SK-N-DZ (cell line): ENCODE measurements at places on chromosomes 2 and 18.

DNA sequence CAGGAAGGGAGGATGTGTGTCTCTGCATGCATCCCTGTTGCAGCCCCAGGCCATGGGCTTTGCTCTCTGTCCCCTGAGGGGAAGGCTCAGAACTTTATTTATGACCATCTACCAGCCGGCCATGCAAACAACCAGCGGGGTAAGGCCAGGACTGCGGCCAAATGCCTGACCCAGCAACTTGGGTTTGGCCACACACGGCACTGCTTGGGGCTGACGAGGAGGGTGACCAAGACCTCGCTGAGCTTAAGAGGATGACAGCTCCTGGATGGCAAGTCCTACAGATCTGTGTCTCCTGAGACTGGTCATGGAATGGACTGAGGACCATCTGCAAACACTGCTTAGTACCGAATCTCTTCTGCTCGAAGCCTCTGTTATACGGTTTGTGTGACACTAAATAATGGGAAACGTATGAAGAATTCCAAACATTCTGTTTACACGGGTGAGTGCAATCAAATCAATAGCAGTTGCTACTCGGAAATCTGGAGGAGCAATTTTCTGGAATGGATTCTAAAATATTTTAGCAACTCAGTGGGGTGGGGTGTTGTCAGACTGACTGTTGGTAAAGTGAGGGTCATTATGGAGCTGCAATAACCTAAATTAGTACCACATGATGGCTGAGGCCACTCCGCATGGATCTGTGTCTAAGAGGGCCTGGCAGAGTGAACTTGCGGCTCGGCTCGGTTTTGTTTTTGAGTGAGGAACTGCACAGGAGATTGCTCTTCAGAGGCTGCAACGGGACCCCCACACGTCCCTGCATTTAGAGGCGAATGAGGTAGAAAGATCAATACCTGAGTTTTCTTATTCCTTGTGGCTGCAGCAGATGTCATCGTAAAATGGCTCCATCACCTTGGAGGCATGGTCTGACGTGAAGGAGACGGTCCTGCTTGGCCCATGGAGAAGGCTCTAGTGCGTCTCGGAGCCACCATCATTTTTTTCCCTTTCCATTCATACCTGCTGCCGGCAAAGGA is 26.6 kb downstream of the TMEM18 start:
- DNase-seq: no peak

DNA sequence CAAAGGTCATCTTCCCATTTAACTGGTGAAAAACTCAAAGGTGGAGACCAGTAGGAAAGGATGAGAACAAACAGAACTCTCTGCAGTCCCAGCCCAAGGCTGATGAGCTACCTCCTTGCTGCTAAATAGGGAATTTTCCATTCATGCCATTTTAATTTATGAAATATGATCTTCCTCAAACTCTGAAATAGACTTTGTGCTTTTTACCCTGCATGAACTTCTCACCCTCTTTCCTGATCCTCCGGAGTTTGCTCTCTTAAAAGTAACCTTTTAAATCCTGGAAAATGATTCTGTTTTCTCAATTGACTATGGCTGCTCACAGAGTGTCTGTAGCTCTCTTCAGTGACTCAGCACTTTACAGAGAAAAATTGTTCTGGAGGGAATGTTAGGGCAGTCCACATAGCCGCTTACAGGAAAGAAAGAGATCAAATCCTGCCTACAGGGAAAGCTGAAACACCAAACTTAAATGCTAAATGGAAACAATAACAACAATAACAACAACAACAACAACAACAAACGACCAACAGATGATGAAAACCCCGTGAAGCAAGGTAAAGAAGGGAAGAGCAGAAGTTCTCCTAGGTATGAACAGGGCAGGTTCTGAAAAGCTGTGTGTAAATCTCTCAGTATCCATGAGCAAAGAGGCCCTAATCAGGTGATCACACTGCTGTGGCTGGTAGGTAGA is 79.8 kb upstream of the SESTD1 start:
- no peak for DNase-seq

GRCh38 chr2:179186126-179186525 is 78.5 kb downstream of the SESTD1 start:
- no peak for DNase-seq

GRCh38 chr2:61220768-61221167 is 58.8 kb downstream of the C2orf74 start:
- DNase-seq: no peak

GRCh38 chr18:75344161-75344560 is 83.3 kb downstream of the SMIM21 start:
- DNase-seq: no peak

DNA sequence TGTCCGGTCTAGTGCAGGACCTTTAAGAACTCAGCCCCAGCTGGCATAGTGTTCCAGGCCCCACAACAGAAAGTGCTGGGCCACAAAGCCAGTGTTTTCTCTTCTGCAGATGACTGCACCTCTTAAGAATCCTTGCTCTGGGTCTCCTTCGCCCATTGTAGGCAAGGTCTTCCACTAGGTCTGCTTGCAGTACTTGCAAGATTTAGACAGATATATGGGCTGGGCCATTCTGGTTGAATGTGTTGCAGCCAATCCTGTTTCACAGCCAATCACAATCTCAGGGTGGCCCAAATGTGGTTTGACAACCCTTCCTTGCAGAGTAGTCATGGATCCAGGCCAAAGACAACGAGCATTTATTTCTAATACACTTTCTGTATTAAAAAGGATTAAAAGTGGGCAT is 13.1 kb upstream of the PIEZO2 start:
- DNase-seq: no peak

GRCh38 chr18:37844209-37844970 is 278.8 kb upstream of the CELF4 start:
- DNase-seq: no peak

DNA sequence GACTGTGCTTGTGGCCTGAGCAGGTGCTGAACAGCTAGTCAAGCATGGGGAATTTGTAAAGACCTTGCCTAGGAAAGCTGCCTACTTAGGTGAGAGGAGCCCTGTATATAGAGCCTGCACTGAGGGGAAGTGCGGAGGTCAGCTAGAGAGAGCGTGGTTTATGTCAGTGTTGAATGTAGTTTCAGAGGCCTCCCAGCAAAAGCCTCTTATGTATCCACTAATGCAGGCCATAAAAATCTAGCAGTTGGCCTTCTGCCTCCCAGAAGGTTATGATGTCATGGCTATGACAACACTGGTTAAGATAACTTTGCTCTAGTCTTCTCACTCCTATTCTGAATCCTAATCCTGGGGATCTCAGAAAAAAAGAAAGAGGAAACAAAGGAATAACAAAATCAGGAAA is 88.9 kb downstream of the ASXL3 start:
- peak; percentile 5 for DNase-seq
